Activated T-helper 9 cell treated with anti-CD3 and anti-CD28 coated beads, Interleukin-2, amount 50 U/mL, for 16 hours (primary cell): ENCODE measurements at places on chromosomes 7 and 10.

DNA sequence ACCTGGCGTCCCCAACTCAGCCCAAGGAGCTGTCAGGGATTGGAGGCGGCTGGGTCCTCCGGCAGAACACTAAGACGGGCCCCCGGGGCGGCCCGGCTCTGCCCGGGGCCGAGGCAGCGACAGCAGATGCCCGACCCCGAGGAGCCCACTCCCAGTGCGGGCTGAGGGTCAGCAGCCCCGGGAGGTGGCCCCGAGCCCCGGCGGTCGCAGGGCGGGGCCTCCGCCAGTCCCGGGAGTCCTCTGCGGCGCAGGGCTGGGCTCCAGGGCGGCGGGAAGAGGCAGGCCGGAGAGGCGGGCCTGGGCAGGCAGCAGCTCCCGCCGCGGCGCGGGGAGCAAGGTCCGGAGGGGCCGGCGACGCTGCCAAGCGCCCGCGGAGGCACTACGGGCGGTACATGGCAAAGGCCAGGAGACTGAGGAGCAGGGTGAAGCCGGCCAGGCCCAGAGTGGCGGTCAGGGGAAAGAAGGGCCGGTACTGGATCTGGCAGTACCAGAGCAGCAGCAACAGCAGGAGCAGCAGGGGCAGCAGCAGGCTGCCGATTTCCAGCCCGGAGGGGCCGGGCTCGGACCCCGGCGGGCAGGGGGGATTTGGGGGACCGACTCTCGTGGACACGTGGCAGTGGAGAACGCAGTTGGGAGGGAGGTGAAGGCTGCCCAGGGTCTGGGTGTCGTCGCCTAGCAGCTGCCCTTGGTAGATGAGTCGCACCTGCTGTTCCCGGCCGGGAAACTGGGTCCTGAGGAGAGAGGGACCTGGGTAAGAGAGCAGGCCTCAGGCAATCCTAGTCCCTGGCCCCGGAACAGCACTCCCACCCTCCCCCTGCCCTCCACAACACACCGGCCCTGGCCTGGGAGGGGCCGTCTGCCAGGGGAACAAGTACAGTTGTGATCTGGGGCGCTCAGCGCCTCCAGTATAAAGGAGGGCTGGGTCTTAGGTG lies 827 bp upstream of the FASTK start:
- DNase-seq: no peak

GRCh38 chr7:126605056-126605455 lies 647.7 kb downstream of the GRM8 start:
- DNase-seq: no peak

DNA sequence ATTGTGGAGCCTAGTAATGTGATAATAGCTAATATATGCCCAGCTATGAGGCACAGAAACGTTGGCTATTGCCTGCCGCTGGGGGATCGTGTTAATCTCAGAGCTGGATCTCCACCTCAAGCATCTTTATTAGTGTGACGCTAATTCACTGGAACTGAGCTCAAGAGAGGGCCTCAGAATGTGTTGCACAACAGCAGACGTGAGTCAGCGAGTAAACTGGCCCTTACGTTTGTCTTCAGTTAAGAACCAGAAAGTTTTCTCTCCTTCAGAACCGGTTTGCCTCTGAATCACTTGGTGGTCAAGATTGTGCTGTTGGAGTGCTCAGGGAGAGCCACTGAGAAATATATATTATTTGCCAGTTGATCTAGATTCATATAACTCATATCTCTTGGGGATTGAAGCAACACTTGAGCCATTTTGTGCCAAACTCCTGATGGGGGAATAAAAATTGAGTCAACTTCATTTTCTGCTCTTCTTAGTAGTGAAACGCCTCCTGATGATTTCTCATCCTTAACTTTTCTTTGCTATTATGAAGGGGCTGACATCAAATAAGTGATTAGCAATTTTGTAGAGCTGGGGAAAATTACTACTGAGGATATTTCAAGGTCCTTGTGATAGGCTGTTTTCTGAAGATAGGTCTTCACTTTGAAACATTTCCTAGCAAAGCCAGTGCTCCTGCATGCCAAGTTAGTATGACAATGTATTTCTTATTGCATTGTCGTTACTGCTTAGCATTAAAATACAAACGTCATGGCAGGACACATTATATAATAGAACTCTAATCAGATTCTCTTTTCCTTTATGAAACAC lies 22.3 kb downstream of the BZW2 start:
- DNase-seq: no peak

GRCh38 chr7:2359610-2360009 lies 5.0 kb downstream of the EIF3B start:
- DNase-seq: no peak

DNA sequence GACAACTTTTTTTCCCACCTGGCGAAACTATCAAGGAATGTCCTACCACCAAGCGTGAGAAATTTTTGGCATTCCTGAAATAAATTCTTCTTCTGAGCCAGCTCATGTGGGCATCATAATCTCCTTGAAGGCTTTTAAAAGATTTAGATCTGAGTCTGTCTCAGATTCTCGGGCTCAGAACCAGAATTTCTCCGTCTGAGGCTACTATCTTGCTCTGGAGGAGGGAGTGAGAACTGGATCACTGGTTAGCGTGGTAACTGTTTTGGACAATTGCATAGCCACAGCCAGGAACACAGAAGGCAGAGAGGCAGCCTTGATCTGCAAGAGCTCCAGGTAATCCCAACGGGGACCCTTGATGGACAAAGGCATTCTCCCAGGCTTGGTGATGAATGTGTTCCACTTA lies 1.0 kb upstream of the PLAC9 start:
- no peak for DNase-seq

DNA sequence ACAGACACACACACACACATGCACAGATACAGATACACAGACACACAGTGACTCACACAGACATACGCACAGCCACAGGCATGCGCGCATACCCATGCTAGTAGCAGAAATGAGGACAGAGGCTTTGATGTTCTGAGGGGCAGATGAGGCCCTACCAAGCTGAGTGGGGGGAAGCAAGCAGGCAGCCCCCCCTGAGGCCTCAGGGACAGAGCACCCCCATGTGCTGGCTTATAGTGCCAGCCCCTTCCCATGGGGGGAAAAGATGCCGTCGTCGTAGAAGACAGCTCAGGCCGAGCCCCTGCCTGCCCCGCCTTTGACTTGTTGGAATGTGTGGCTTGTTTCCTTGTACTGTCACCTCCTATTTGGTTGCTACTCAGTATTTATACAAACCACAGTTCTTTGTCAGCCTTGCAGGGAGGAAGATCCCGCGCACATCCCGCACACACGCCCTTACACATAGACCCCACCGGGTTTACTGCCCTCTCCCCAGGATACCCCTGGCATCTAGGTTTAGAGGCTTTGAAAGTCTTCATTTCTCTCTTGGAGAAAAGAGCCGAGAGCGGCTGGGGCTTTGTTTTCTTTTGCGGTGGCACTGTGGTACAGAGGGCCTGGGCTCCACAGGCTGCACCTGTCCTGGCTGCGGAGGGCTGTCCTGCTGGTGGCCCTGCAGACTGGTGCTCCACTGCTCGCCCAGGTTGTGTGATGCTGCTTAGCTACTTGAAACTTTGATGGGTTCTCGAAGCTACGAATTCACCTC lies 112.5 kb downstream of the DOCK1 start:
- no peak for DNase-seq

DNA sequence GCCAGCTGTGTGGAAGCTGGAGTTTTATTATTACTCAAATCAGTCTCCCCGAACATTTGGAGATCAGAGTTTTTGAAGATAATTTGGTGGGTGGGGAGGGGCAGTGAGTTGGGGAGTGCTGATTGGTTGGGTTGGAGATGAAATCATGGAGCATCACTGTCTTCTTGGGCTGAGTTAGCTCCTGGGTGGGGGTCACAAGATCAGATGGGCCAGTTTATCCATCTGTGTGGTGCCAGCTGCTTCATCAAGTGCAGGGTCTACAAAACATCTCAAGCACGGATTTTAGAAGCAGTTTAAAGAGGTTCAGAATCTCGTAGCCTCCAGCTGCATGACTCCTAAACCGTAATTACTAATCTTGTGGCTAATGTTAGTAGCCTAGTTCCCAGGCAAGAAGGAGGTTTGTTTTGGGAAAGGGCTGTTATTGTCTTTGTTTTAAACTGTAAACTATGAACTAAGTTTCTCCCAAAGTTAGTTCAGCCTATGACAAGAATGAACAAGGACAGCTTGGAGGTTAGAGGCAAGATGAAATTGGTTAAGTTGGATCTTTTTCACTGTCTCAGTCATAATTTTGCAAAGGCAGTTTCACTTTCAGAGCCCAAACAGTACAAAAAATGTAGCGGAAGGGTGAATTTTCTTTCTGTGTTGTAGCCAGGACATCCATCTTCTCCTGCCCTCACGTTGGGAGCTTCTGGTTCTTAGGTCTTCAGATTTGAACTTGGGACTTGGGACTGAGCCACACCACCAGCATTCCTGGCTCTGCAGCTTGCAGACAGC lies 43.1 kb downstream of the KLF6 start:
- DNase-seq: no peak

DNA sequence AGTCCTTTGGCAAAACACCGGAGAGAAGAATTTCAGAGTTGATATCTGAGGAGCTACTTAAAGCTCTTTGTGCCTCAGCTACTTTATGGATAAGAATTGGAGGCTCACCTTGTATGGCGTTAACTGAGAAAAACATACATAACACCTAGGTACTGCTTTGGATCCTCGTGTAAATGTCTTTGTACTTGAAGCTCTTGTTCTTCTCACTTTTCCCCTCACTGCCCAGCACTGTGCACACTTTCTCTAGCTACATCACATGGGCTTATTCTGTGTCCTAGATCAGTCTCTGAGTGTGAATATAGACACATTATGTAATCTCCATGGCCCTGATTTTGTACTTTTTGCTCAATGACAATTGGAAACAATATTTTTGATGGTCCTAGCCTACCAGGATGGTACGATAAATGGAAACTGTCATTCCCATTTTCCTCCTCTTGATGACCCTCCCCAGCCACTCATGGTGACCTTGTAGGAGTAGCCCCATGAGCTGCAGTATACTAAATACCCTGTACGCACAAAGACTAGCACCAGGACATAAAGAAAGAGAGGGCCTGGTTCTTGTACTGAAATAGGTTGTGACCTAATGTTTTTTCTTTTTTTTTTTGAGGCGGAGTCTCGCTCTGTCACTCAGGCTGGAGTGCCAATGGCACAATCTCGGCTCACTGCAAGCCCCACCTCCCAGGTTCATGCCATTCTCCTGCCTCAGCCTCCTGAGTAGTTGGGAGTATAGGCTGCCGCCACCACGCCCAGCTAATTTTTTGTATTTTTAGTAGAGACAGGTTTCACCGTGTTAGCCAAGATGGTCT lies 22.1 kb downstream of the STAMBPL1 start:
- no peak for DNase-seq
